Smooth muscle cell of trachea (primary cell): ENCODE measurements at places on chromosomes 3 and 15. TPM values are rescaled to one million over a fixed set of nuclear protein-coding genes. Genes with fewer than 3 reads are reported as not detected.

NOX5 gene
- 0.58 and 0.83 TPM in 2 replicates for total RNA-seq

ERICH6 gene
- 0.15 and 0.17 TPM in 2 replicates for total RNA-seq

CHST14 gene
- total RNA-seq, result 15.9 and 18.2 TPM in 2 replicates

SPATA16 gene
- not detected in 2 replicates for total RNA-seq

DUOX1 gene
- under 0.01 and 0.99 TPM in 2 replicates for total RNA-seq

EPHB1 gene
- under 0.01 and 0.15 TPM in 2 replicates for total RNA-seq

TM6SF1 gene
- total RNA-seq, result 3.0 and 3.3 TPM in 2 replicates

CCDC54 gene
- not detected in 2 replicates for total RNA-seq

RUBCN gene
- total RNA-seq, result 12.5 and 15.5 TPM in 2 replicates

CAPN3 gene
- total RNA-seq, result 1.0 and 2.8 TPM in 2 replicates

CHRD gene
- 0.73 and 2.6 TPM in 2 replicates for total RNA-seq
